Sigmoid colon (tissue), 7 donors: ENCODE measurements at places on chromosomes 13 and 19. TPM values are rescaled to one million over a fixed set of nuclear protein-coding genes. Genes with fewer than 3 reads are reported as not detected.

KCTD12 gene
- 108 TPM for total RNA-seq

KLK10 gene
- 2.5 TPM for total RNA-seq

ZNF615 gene
- total RNA-seq: 26.1 TPM

POLR1D gene
- total RNA-seq: 175 TPM

CCL25 gene
- total RNA-seq: not detected

C19orf33 gene
- total RNA-seq: not detected

ZNF540 gene
- total RNA-seq: 8.0 TPM

LILRA5 gene
- total RNA-seq: not detected

- H3K27me3 ChIP-seq: no peaks in the 10 kb centered on the region
- H3K36me3 ChIP-seq: no peaks in the 10 kb centered on the region
- no peak overlapping the region for H3K27ac ChIP-seq
- H3K4me3 ChIP-seq: no peak overlapping the region
These were observed 1564.9 kb downstream of the OLFM4 start for GRCh38 chr13:54593504-54593903.

DNA sequence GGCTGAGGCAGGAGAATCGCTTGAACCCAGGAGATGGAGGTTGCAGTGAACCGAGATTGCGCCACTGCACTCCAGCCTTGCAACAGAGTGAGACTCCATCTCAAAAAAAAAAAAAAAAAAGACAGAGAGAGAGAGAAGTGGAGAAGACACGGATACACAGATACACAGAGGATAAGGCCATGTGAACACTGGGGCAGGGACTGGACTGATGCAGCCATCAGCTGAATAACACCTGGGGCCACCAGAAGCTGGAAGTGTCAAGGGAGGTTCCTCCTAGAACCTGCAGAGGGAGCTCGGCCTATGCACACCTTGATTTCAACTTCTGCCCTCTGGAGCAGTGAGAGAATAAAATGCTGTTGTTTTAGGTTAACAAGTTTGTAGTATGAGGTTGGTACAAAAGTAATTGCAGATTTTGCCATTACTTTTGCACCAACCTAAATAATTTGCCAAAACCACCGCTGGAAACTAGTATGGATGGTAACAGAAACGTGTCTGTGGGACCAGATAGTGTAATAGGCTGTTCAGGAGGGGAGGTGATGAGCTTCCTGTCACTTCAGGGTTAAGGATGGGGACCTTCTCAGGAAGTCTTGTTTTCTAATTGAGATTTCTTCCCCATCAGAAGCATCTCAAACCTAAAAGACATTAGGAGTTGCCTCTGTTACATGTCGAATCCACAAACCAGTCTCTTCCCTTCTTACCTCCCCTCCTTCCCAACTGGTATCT is 36.4 kb upstream of the IGSF23 start:
- no peak overlapping the region for H3K4me3 ChIP-seq
- H3K27me3 ChIP-seq: no peaks in the 10 kb centered on the region
- H3K36me3 ChIP-seq: no peaks in the 10 kb centered on the region
- H3K27ac ChIP-seq: no peak overlapping the region

DNA sequence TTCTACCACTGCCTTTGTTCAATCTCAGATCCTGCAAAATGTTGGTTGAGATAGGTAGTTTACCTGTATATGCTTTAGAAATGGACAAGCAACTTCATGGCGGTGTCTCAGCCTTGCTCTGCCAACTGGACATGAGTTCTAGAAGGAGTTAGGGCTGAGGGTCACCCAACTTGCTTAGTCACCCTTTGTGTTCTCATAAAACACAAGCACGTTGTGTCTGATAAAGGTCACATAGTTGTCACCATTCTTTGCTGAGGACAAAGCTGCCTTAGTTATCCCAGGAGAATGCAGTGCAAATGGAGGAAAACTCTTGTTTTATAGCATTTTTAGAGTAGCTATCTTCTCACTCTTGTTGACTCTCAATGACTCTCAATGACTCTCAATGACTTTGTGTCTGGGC is 218.4 kb upstream of the TMTC4 start:
- no peaks in the 10 kb centered on the region for H3K27me3 ChIP-seq
- DNase-seq: no peak
- no peaks in the 10 kb centered on the region for H3K36me3 ChIP-seq
- H3K27ac ChIP-seq: no peak overlapping the region

DNA sequence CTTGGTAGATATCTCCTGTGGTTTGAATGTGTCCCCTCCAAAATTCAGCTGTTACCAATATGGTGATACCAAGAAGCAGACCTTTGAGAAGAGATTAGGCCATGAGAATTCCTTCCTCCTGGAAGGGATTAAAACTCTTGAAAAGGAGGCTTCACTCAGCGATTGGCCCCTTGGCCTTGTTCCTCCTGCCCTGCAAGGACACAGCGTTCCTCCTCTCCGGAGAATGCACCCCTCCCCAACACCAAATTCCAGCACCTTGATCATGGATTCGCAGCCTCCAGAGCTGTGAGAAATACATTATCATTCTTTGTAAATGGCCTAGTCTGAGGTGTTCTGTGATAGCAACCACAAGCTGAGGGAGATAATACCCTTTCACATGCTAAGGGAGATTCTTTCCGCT is 34.5 kb upstream of the ARHGEF7 start:
- no peaks in the 10 kb centered on the region for H3K27me3 ChIP-seq
- H3K4me1 ChIP-seq: peaks cover 10% of the 10 kb centered on the region
- no peaks in the 10 kb centered on the region for H3K36me3 ChIP-seq
- H3K4me3 ChIP-seq: no peak overlapping the region

DNA sequence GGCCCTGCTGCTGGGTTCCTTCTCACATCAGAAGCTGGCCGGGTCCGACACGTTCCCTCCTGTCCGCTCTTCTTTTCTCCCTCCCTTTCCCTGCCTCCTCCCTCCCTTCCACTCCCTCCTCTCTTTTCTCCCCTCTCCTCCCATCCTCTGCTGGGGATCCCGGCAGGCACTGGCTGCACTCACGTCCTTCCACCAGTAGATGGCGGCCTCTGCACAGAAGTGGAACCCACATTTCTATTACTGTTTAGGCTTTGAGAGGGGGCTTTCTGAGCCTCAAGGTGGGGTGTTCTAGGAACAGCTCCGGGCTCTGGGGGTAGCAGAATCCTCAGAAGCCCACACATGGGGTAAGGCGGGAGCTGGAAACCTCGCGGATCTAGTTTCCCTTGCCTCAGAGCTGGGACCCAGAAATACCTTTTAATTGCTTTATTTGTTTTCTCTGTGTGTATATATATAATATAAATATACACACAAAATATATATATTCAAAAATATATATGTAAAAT is 294.2 kb downstream of the ZNF536 start:
- H3K4me1 ChIP-seq: peaks cover 10% of the 10 kb centered on the region
- no peak overlapping the region for H3K4me3 ChIP-seq
- no peak overlapping the region for H3K27ac ChIP-seq
- no peaks in the 10 kb centered on the region for H3K36me3 ChIP-seq

- DNase-seq: peak; percentile 96
- H3K36me3 ChIP-seq: no peaks in the 10 kb centered on the region
- H3K27me3 ChIP-seq: no peaks in the 10 kb centered on the region
- H3K4me3 ChIP-seq: peak overlapping the region; percentile 74
- peak overlapping the region; percentile 94 for H3K27ac ChIP-seq
- peaks cover 21% of the 10 kb centered on the region for H3K4me1 ChIP-seq
These were observed 372 bp upstream of the ZNF699 start for GRCh38 chr19:9309974-9310446.

DNA sequence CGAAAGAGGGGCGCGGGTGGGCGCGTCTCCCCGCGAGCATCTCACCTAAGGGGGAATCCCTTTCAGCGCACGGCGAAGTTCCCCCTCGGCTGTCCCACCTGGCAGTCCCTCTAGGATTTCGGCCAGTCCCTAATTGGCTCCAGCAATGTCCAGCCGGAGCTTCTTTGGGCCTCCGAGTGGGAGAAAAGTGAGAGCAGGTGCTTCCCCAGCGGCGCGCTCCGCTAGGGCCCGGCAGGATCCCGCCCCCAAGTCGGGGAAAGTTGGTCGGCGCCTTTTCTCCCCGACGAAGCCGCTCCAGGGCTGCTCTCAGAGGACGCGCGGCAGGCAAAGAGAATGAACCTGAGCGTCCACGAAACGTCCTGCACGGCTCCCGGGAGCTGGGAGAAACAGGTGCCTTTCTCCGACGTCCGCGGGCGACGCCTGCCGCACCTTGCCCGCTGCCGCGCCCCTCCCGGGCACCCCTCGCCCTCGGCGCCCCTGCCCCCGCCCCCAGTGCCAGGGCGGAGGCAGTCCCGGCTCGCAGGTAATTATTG is 366 bp upstream of the KL start:
- H3K27me3 ChIP-seq: no peaks in the 10 kb centered on the region
- H3K36me3 ChIP-seq: no peaks in the 10 kb centered on the region
- no peak for DNase-seq
- H3K27ac ChIP-seq: peak overlapping the region; percentile 70
- peak overlapping the region; percentile 45 for H3K4me3 ChIP-seq

GRCh38 chr19:45142726-45143110 is 18.1 kb downstream of the NKPD1 start:
- no peaks in the 10 kb centered on the region for H3K27me3 ChIP-seq
- H3K27ac ChIP-seq: no peak overlapping the region
- no peak for DNase-seq
- H3K4me1 ChIP-seq: peaks cover 3% of the 10 kb centered on the region

GRCh38 chr19:10353793-10354391 is 14.5 kb upstream of the ICAM3 start:
- DNase-seq: no peak
- H3K27ac ChIP-seq: no peak overlapping the region
- no peaks in the 10 kb centered on the region for H3K27me3 ChIP-seq
- H3K36me3 ChIP-seq: peaks cover 24% of the 10 kb centered on the region
- no peak overlapping the region for H3K4me3 ChIP-seq
- no peaks in the 10 kb centered on the region for H3K4me1 ChIP-seq

DNA sequence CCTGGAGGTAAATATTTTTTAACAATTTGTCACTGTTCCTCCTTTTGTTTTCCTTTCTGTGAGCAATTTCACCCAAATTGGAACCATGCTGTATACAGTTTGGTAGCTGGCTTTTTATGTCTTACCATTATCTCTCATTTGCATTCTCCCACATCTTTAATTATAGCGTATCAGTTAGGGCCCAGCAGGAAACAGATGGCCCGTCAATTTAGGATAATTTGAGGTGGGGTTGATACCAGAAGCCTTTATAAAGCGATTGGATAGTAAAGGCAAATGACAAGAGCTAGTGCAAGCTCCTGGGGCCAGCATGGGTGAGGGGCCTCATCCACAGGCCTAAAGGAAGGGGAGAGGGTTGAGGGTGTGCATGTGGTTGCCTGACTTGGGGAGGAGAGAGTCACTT is 3.8 kb upstream of the IFNL4 start:
- H3K27ac ChIP-seq: no peak overlapping the region
- H3K4me3 ChIP-seq: no peak overlapping the region
- H3K36me3 ChIP-seq: no peaks in the 10 kb centered on the region
- peaks cover 16% of the 10 kb centered on the region for H3K27me3 ChIP-seq

DNA sequence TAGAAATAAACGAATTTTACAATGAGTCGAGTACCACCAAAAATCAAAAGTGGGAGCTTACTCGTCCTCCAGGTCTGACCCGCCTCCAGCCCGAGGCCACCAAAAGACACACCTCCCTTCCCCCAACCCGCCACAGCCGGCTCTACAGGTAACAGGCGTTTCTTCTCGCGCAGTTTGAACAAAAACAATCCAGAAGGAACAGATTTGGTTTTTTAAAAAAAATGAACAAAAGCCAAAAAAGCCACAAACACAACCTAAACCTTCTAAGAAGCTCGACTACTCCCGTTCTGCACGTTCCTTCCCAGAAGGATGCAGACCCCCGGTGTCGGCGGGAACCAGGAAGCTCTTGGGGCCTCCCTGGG is 671 bp downstream of the ZDHHC20 start:
- H3K27me3 ChIP-seq: no peaks in the 10 kb centered on the region
- no peak for DNase-seq
- H3K27ac ChIP-seq: peak overlapping the region; percentile 92
- H3K4me3 ChIP-seq: peak overlapping the region; percentile 87
- no peaks in the 10 kb centered on the region for H3K36me3 ChIP-seq

GRCh38 chr19:32053376-32053775 is 292.0 kb upstream of the ZNF507 start:
- no peak overlapping the region for H3K4me3 ChIP-seq
- H3K27ac ChIP-seq: no peak overlapping the region
- no peaks in the 10 kb centered on the region for H3K36me3 ChIP-seq
- no peaks in the 10 kb centered on the region for H3K27me3 ChIP-seq
- DNase-seq: no peak

DNA sequence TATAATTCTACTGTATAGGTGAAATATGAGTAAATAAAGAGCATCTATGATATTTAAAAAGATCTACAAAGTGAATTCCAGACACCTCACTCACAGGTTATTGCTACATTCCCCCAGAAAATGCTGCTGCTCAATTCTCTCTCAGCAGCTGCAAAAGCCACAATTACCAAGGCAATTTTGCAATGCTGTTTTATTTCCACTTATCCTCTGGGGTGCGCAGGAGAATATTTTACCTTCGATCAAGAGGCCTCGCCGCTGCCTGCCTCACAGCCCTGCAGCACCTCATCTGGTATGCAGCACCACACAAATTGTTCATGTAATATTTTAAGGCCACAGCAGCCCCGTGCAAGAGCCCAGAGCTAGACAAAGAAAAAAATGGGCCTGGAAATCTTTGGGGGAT is 333.2 kb downstream of the DNAJC15 start:
- no peaks in the 10 kb centered on the region for H3K4me1 ChIP-seq
- H3K36me3 ChIP-seq: peaks cover 21% of the 10 kb centered on the region
- H3K4me3 ChIP-seq: no peak overlapping the region
- DNase-seq: no peak

GRCh38 chr13:58051807-58052375 is 420.3 kb downstream of the PCDH17 start:
- DNase-seq: no peak
- no peaks in the 10 kb centered on the region for H3K36me3 ChIP-seq
